ENCODE measurements at places on chromosomes 3 and 15.

- DNase-seq, result no peak
Observed at GRCh38 chr3:46867550-46867898, 4.3 kb upstream of the MYL3 start.

GRCh38 chr3:157445857-157446256, 9.2 kb downstream of the PTX3 start:
- DNase-seq, result no peak

- DNase-seq, result no peak
Observed at GRCh38 chr3:62127116-62127515, 246.2 kb downstream of the FEZF2 start.

- DNase-seq, result no peak
Observed at GRCh38 chr15:95816591-95816990, 513.9 kb upstream of the NR2F2 start.

DNA sequence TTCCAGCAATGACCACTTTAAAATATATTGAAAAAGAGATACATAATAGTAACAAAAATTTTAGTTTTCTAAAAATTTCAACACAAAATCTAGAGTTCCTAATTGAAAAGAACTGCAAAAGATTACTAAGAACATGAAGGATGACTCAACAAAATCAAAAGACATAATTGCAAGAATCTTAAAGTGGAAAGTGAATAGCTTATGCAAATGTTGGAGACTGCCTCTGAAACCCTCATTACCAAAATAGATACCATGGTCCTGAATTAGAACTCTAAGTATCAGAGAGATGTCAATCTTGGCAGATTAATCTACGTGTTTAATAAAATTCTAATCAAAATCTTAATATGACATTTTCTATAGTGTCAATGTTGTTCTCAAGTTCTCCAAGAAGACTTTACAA, 60.7 kb upstream of the SGO1 start:
- DNase-seq, result no peak

GRCh38 chr15:49122541-49123062, 32.8 kb downstream of the COPS2 start:
- no peak for DNase-seq

DNA sequence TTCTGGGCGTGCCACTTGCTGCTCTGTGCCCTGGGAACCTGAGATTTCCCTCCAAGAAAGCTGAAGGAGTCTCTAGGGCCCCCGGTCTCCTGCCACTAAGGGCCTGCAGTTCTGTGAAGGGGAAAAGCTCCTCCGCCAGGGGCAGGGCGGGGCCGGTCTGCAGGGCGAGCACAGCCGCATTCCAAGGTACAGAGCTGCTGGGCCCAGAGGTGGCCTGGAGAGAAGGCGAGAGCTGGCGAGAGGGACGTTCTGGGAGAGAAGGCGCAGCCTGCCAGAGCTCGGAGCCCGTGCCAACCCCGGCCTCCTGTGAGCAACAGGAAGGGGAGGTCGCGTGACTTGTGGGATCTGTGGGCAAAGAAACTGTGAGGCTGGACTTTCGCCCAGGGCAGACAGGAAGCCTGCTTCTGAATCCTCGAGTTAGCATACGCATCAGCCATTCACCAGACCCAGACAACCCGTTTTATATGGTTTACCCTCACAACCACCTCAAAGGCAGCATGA, 500.4 kb downstream of the SHQ1 start:
- DNase-seq, result peak; percentile 59

GRCh38 chr3:106018102-106018501, 149.3 kb upstream of the CBLB start:
- no peak for DNase-seq

DNA sequence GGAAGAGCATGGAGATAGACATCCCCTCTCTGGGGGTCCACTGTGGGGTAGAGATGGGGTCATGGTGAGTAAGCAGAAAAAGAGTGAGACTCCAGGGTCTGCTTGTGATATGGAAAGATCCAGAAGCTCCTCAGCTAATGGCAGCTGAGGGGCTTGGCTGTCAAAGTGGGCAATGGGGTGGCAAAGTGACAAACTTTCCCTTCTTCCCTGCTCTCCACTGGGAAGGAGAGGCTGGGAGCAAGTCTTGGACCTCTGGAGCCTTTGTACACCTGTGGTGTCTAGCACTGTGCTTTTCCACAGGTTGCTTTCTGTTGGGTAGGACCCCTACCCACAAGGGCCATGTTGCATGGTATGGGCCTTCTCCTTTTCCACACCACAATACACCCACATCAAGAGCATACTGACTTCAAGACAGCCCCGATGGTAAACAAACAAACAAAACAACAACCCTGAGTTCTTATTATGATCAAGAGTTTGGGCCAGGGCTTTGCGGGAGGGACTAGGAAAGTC, 3.5 kb downstream of the ITGA11 start:
- no peak for DNase-seq

DNA sequence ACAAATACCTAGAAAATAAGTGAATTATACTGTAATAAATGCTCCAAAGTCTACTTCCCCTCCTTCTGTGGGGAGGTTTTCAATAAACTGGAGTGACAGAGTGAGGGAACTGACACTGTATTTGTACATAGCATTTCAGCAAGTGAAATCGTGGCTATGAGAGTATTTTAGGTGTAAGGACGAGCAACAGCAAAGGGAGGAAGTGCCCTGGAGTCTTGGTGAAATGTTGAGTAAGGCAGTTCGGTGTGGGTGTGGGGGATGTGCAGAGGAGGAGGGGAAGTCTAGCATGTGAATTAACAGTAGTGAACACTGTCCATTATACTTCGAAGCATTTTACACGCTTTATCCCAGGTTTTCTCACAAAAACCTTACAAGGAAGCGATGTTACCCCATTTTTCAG, 18.1 kb upstream of the P2RY13 start:
- DNase-seq, result no peak

DNA sequence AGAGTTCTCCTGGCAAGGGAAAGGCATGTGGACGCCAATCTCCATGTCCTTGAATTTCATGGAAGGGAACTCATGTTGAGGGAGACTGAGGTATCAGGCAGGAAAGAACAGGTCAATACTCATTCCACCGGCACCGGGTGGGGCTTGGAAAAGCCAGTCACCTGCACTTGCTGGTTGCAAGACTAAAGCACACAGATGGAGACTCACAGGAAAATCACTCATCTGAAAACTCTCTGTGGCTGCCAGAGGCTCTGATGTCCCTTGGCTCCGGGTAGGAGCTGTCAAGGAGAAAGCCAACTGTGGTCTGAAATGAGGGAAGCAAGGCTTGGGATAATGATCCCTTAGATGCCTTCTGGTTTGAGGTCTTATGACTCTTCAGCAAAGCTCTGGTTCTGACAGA, 8.7 kb upstream of the CGNL1 start:
- DNase-seq, result no peak

- peak; percentile 15 for DNase-seq
Observed at GRCh38 chr3:128763967-128764366, 38.0 kb downstream of the RAB7A start.

DNA sequence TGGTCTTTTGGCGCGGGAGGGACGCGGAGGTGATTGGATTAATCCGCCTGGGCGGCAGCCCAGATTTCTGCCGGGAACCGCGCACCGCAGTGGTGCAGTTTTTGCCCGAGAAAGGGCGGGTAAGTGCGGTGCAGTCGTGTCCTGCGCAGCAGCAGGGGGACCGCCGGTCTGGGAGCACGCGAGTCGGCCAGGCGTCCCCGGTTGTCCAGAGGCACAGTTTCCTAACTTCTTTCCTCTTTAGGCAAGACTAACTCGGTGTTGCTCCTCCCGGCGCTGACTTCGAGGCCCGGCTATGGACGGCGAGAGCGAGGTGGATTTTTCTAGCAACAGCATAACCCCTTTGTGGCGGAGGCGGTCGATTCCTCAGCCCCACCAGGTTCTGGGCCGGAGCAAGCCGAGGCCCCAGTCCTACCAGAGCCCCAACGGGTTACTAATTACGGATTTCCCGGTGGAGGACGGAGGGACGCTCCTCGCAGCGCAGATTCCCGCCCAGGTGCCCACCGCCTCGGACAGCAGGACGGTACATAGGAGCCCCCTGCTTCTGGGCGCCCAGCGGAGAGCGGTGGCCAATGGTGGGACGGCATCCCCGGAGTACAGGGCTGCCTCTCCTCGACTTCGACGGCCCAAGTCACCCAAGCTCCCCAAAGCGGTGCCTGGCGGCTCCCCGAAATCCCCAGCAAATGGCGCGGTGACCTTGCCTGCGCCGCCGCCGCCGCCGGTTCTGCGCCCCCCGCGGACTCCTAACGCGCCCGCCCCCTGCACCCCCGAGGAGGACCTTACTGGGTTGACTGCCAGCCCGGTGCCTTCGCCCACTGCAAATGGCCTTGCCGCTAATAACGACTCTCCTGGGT, 736 bp downstream of the ARHGEF26 start:
- no peak for DNase-seq

GRCh38 chr3:162729686-162730085, 1233.1 kb downstream of the OTOL1 start:
- DNase-seq, result no peak

DNA sequence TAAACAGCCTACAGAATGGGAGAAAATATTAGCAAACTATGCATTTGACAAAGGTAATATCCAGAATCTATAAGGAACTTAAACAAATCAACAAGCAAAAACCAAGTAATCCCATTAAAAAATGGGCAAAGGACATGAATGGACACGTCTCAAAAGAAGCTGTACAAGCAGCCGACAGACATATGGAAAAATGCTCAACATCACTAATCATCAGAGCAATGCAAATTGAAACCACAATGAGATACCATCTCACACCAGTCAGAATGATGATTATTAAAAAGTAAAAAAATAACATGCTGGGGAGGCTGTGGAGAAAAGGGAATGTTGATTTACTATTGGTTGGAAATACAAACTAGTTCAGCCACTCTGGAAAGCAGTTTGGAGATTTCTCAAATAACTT, 30.7 kb upstream of the PPM1L start:
- DNase-seq, result no peak

GRCh38 chr3:10770547-10770946, 45.5 kb upstream of the SLC6A11 start:
- DNase-seq, result no peak

DNA sequence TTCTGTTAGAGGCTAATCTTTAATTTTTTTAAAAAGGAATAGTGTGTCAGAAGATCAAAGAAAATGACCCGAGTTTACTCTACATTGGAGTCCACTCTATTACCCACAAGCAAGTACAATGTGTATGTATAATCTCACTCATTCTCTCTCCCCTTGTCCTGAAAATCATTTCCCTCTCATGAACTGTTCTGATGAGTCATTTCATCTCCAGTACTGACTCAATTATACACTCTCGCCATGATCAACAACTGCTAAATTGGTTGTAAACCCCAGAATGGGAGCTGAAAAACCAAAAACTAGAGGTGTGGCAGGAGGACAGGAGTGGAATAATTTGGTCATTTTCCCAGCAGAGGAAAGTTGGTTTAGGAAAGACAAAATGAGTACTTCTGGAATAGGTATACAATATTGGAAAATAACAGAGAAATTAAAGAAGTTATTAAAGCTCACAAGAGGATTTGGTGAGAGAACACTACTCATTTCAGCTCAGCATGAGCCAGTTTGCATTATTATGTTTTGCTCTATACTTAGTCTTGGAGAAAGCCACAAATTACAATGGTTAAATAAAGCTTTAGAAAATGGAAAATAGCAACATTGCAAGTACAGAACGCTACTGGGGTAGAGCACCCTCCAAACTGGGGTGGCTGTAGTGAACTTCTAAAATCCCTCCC, 144.3 kb upstream of the PFN2 start:
- DNase-seq, result no peak

DNA sequence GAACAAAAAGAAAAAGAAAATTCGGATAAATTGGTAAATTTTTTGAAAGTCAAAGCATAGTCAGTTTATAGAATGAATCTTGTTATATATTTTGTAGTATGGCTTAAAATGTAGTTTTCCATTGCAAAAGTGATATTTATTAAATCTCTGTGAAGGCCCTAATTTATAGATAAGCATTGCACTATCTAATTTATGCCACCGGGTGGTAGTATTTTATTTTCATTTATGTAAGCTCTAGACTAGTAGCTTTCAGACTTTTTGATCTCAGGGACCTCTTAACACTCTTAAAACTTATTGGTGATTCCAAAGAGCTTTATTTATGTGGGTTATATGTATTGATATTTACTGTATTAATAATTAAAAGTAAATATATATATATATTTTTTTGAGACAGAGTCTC, 133.9 kb upstream of the LRRFIP2 start:
- DNase-seq, result no peak

DNA sequence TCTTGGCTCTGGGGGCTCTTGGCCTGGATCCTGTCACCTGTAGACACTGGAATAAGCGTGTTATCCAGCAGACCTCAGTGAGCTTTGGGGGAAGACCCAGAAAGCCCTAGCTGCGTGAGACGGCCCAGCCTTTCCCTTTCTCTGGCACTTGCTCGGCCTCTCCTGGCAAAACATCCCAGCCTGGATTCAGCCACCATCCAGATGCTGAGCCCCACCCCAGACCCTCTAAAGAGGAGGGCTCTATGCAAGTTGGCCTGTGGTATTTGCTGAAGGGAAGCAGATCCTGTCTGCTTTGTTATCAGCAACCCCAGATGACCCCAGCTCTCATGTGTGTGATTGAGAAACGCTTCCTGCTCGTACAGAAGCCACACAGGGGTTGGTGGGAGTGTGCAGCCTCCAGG, 267.2 kb downstream of the FAM43A start:
- no peak for DNase-seq

GRCh38 chr3:178475062-178475461, 61.2 kb upstream of the KCNMB2 start:
- DNase-seq, result no peak

DNA sequence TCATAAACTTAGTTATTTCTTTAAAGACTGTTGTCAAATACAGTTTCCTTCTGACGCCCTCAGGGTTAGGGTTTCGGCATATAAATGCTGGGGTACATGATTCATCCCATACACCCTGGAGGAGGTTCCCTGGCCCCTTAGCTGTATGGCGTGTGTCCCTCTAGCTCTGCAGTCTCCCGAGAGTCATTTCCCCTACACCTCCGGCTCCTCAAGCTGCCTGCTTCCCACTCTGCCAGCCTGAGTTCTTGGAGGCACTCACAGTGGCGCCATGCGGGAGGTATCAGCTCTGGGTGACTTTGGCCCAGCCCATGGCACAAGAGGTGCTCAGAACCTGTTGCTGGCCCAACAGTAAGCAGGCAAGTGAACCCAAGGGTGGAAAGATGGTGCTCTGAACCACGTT, 70.2 kb upstream of the TRPM1 start:
- DNase-seq, result no peak

GRCh38 chr3:15440891-15441290, 13.5 kb downstream of the EAF1 start:
- no peak for DNase-seq

DNA sequence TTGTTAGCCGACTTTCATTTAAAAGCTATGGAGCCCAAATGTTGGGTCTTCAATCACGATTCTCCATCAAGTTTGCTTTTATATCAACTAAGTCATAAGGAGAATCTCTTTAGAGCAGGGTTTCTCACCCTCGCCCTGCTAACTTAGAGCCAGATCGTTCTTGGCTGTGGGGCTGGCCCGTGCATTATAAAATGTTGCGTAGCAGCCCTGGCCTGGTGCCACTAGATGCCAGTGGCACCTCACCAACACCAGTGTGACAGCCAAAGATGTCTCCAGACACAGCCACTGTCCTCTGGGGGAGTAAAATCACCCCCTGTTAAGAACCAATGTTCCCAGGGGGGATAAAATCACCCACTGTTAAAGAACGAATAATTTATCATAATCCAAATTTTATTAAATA, 226.1 kb downstream of the OCA2 start:
- no peak for DNase-seq

All from activated T-cell treated with anti-CD3 and anti-CD28 coated beads for 24 hours (primary cell).